Right lobe of liver (tissue), 6 donors: ENCODE measurements at places on chromosomes 6 and 20. TPM values are rescaled to one million over a fixed set of nuclear protein-coding genes. Genes with fewer than 3 reads are reported as not detected.

PLEKHG1 gene
- 13.4 TPM for total RNA-seq

VSTM2L gene
- 4.4 TPM for total RNA-seq

DNA sequence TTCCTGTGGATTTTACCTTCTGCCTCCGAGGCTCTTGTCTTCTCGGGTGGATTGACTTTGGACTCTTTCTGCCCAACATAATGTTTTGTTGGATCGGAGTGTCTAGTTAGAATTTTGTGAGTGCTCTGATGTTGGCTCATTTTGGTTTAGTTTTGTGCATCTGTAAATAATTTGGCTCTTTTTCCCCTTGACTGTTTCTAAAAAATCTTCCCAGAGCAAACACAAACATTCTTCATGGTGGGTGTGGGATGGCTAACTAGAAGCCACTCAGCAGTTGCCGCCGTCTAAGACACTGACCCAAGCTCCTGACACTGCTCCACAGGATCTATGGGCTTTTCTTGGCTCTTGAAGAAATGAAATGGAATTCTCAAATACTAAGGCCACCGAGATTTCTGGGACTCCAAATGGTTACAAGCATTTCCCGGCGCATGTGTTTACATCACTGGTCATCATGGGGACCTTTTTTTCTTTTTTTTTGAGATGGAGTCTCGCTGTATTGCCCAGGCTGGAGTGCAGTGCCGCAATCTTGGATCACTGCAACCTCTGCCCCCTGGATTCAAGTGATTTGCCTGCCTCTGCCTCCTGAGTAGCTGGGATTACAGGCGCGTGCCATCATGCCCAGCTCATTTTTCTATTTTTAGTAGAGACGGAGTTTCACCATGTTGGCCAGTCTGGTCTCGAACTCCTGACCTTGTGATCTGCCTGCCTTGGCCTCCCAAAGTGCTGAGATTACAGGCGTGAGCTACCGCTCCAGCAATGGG is 92.0 kb upstream of the FRMD1 start:
- DNase-seq = no peak

BPIFA1 gene
- not detected for total RNA-seq

WFDC10A gene
- not detected for total RNA-seq

DNA sequence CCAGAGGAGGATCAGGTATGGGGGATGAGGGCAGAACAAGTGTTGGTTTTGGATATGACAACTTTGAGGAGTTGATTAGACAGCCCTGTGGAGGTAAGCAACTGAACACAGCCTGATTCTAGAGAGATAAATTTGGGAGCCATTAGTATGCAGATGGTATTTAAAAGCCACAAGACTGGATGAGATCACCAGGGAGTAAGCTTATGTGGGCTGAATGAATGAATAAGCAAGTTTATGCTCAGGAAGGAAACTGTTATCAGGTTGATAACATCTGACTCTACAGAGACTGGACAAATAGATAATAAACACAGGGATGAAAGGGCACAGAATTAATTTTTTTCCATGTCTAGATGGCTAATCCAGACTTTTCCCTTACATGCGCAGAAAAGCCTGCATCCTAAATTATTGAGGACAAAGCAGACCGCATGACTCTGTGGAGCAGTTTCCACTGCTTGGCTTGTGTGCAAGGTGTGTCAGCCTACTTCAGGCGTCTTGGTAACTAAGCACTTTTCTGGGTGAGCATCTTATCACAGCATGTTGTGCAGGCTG is 150.6 kb downstream of the GJA10 start:
- no peak for DNase-seq

- DNase-seq = no peak
These were observed 78.1 kb downstream of the CBFA2T2 start for GRCh38 chr20:33567949-33568348.

GRCh38 chr6:144953552-144954240 is 668.6 kb downstream of the UTRN start:
- DNase-seq = no peak

IPCEF1 gene
- 0.90 TPM for total RNA-seq

ADIG gene
- total RNA-seq = not detected

FAM83D gene
- 0.83 TPM for total RNA-seq

- no peak for DNase-seq
These were observed 156.6 kb downstream of the NFATC2 start for GRCh38 chr20:51385646-51386530.

DNA sequence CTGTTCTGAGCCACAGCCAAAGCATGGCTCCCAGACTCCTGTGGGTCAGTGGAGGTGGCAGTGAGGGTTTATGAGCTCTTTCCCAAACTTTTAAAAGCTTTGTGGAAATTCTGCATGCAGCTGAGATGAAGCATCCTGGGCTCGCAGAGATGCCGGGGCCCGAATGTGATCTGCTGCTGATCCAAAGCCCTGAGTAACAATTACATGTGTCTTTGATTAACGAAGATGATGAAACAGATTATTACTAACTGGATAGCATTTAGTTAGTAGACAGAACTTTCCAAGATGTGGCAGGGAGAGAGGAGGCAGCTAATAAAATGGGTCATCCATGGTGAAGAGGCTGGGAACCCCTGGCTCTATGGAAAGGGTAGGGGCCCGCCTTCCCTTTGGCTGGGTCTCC is 43.9 kb upstream of the MDFI start:
- no peak for DNase-seq

DNA sequence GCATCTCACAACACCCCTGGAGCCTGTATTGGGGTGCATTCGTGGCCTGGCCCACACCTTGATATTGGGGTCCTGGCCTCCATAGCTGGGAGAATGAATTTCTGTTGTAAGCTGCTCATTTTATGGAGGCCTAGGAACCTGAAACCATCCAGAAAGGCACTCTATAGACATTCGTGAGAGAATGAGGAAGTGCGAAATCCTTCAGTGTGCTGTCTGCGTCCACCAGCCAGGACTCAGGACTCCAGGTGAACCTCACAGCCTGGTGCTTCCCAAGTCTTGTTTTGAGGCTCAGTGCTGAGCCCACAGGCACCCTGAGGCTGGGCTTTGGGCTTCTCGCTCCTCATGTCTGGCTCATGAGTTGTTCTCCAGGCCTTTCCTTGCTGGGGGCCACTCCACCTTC is 11.9 kb upstream of the RBBP8NL start:
- no peak for DNase-seq

SALL4 gene
- total RNA-seq = 0.37 TPM

GRCh38 chr6:113050979-113051378 is 703.8 kb downstream of the RFPL4B start:
- no peak for DNase-seq

- no peak for DNase-seq
These were observed 16.2 kb upstream of the BLCAP start for GRCh38 chr20:37543828-37544227.

KIF13A gene
- total RNA-seq = 18.4 TPM

THBD gene
- total RNA-seq = 4.0 TPM

TMEM244 gene
- total RNA-seq = not detected
